ENCODE measurements at places on chromosomes 16 and 17. TPM values are rescaled to one million over a fixed set of nuclear protein-coding genes. Genes with fewer than 3 reads are reported as not detected.

Gene HOXB7
- total RNA-seq: 2.2 TPM

Gene TBC1D3E
- total RNA-seq: not detected

Gene DHRS7C
- not detected for total RNA-seq

Gene LPO
- total RNA-seq: not detected

Gene PIRT
- total RNA-seq: not detected

Gene TAC4
- total RNA-seq: not detected

Gene KLHL10
- total RNA-seq: not detected

Gene IGFALS
- not detected for total RNA-seq

Gene TBX6
- 0.09 TPM for total RNA-seq

Gene ARHGAP23
- total RNA-seq: 56.2 TPM

Gene NOS2
- total RNA-seq: not detected

All from endothelial cell of coronary artery (primary cell).